ENCODE measurements at places on chromosomes 1 and 21. TPM values are rescaled to one million over a fixed set of nuclear protein-coding genes. Genes with fewer than 3 reads are reported as not detected.
A peak's percentile ranks its signal among the peaks of the same experiment; 100 is the strongest.

The ARHGAP30 gene
- 0.55 TPM for total RNA-seq

The FCRLA gene
- total RNA-seq: not detected

The PLPP3 gene
- total RNA-seq: 32.8 TPM

The ANXA9 gene
- total RNA-seq: 0.18 TPM

The SIKE1 gene
- 136 TPM for total RNA-seq

The ICOSLG gene
- 14.8 TPM for total RNA-seq

The BROX gene
- total RNA-seq: 68.4 TPM

The WDR64 gene
- not detected for total RNA-seq

GRCh38 chr1:153711026-153711425, 16.8 kb upstream of the INTS3 start:
- DNase-seq: no peak
- H3K4me1 ChIP-seq: peaks cover 9% of the 10 kb centered on the region
- H3K27me3 ChIP-seq: no peaks in the 10 kb centered on the region
- H3K27ac ChIP-seq: no peak overlapping the region
- no peak overlapping the region for H3K4me3 ChIP-seq
- H3K36me3 ChIP-seq: no peaks in the 10 kb centered on the region

DNA sequence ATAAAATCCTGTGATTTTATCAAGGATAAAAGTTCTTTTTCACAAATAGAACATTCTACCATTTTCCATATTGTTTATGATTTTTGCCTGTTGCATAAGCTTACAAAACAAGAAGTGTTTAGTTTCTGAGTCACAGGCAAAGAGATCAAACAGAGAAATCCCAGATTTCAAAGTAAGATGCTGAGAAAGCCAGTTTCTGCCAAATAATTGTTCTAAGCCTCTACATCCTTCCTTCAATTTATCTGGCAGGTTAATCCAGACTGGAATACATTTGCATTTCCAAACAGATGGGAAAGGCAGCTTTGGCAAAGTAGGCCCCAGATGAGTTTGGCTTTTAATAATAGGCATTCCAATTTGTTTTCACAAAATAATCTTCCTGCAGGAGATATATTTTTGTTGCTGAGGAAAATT, 2.5 kb downstream of the SLC1A7 start:
- peaks cover 23% of the 10 kb centered on the region for H3K4me1 ChIP-seq
- H3K4me3 ChIP-seq: no peak overlapping the region
- peak overlapping the region; percentile 7 for H3K27ac ChIP-seq
- no peaks in the 10 kb centered on the region for H3K27me3 ChIP-seq

DNA sequence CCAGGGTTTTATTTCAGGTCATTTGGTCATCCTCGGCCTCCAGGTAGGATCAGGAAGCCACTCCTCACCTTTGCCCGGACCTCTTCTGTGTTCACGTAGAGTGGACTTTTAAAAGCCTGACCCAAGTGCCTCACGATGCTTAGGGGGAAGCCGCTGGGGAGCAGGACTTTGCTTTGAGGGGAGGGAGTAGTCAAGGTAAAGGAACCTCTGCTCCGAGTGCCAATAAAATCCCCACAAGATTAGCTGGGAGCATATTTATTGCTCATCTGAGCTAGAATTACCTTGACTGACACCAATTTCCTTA, 603 bp upstream of the DHRS3 start:
- H3K36me3 ChIP-seq: peaks cover 4% of the 10 kb centered on the region
- H3K27me3 ChIP-seq: no peaks in the 10 kb centered on the region
- no peak for DNase-seq
- peak overlapping the region; percentile 83 for H3K4me3 ChIP-seq
- H3K27ac ChIP-seq: peak overlapping the region; percentile 91

- no peaks in the 10 kb centered on the region for H3K4me1 ChIP-seq
- no peaks in the 10 kb centered on the region for H3K27me3 ChIP-seq
- no peak overlapping the region for H3K27ac ChIP-seq
- DNase-seq: no peak
- 0 out of 2 replicates have a peak, but pooled peaks cover 6% of the 10 kb centered on the region for H3K36me3 ChIP-seq
Observed at GRCh38 chr1:44854970-44855369, 11.9 kb upstream of the PTCH2 start.

- H3K36me3 ChIP-seq: no peaks in the 10 kb centered on the region
- H3K27ac ChIP-seq: no peak overlapping the region
- H3K4me3 ChIP-seq: no peak overlapping the region
- H3K27me3 ChIP-seq: no peaks in the 10 kb centered on the region
Observed at GRCh38 chr1:81606656-81607055, 194.1 kb upstream of the ADGRL2 start.
